ENCODE measurements at places on chromosomes 12 and 14.

- DNase-seq: no peak
These were observed 10.9 kb upstream of the AKAP6 start for GRCh38 chr14:32318087-32318795.

GRCh38 chr14:68474741-68475140, 318.1 kb downstream of the ZFP36L1 start:
- DNase-seq: no peak

GRCh38 chr12:83121897-83122622, 435.4 kb downstream of the TMTC2 start:
- no peak for DNase-seq

- DNase-seq: no peak
These were observed 183.8 kb downstream of the FOXA1 start for GRCh38 chr14:37411079-37411735.

DNA sequence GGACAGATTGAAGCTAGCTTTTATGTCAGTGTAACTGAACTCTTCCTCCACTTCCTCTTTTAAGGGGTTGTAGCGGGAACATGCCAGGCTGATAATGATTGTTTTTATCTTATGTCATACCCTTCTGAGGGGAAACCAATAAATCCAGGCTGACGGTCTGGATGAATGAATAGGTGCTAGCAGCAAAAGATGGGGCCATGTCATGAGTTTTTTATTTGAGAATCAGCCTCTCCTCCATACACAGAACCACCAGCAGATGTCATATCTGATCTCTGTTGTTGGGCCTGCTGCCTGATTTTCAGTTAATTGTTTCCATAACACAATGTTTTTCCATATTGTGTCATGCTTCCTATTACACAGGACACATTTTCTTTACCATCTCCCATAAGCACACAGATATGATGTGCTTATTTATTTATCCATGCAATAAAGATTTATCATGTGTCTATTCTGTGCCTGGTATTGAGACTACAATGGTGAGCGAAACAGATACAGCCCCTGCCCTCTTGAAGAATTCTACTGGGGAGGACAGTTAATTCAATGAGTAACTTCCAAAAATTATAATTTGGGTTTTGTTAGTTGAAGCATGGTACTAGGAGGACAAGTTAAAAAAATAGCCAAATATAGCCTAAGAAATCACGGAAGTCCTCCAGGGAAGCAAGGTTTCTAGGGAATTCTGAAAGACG, 33.6 kb upstream of the CRY1 start:
- DNase-seq: peak; percentile 11

GRCh38 chr12:49533331-49533730, 5.5 kb upstream of the KCNH3 start:
- DNase-seq: no peak

DNA sequence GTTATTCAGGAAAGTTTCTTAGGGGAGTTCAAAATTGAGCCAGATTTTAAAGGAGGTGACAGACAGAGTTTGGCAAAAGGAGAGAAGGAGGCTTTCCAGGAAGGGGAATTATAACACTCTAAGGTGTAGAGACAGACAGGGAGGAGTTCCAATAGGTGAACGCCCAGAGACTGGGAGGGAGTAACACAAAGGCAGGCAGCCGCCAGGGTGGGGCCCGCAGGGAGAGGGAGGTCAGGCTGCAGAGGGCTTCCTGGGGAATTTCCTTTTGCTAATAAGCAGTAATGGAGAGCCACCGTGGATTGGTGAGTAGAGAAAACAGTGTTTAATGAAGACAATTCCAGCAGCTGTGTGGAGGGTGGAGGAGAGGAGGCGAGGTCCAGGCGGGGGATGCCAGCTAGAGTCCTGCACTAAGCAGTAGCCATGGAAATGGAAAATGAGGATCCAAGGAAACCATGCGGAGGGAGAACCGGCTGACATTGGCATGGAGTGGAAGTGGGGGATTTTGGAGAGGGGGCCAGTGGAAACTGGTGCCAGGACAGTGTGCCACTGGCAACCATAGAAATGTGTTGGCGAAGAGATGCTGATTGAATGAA, 22.2 kb downstream of the GRIN2B start:
- DNase-seq: no peak

DNA sequence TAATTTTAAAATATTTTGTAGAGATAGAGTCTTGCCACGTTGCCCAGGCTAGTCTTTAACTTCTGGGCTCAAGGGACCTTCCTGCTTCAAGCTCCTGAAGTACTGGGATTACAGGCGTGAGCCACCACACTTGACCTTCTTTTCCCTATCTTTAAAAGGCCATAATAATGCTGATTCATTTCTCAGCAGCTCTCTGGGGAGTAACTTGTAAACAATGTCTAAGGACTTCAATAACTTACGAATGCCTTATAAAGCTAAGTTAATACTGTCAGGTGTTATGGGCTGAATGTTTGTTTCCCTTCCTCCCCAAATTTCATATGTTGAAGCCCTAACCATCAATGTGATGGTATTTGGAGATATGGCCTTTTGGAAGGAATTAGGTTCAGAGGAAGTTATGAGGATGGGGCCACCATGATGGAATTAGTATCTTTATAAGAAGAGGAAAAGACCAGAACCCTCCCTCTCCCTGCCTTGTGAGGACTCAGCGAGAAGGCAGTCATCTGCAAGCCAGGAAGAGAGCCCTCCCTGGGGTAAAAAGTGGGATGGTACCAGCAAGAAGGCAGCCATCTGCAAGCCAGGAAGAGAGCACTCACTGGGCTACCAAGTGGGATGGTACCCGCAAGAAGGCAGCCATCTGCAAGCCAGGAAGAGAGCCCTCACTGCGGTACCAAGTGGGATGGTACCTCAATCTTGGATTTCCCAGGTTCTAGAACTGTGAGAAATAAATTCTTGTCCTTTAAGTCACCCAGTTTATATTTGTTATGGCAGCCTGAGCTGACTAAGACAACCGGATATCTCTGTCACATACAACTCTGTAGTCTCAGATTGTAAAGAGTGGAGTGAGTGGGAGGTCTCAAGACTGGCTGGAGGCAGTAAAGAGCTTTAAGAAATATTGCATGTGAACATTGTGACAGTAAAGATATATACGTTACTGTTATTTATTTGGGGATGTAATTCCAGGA, 16.3 kb upstream of the YBX3 start:
- no peak for DNase-seq

- DNase-seq: no peak
These were observed 203.3 kb upstream of the KRR1 start for GRCh38 chr12:75714462-75715322.

DNA sequence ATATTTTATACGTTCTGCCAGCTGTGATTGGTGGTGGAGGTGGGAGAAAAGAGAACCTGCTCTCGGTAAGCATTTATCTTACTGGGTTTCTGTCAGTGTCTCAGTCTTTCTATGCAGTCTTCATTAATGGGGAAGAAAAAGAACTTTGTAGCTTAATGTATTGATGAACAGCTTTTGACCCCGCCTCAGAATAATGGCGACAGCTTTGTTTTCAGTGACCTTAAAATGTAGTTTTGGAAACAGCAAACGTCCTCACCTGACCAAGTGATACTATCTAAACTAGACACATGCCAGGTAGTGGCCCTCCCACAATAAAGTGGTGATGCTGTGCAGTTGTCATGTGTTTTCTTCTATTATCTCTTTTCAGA, 1.4 kb downstream of the DACT1 start:
- DNase-seq: no peak

GRCh38 chr12:19683178-19683927, 244.1 kb downstream of the AEBP2 start:
- no peak for DNase-seq

DNA sequence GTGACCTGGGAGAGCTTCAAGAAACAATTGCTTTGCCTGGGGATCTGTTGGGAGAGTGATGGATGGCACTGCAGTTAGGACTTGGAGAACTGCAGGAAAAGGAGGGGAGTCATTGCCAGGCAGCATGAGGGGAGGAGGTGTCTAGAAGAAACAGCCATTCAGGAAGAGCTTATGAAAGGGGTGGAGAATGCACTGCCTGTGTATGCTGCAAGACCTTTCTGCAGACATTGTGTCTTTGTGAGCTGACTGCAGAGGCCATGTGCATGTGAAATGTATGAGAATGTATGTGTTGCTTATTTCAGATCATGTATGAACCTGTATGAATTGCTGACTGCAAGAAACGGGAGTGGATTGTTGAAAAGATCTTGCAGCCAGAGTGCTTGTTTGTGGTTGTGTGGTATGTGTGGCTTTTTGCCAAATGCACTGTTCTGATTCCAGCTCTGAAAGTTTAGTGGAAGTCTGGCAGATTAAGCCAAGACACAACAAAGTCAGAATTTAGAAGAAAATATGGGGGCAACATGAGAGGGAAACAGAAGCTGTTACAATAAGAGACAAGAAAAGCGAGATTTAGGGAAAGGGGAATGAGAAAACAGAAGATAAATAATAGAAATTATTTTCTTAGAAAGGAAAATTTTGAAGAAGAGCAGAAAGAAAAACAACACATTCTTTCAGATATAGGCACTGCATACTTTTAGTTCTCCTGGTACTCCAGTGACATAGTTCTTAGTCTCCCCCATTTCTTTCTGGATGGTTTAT, 9.8 kb upstream of the RIMKLB start:
- peak; percentile 77 for DNase-seq

DNA sequence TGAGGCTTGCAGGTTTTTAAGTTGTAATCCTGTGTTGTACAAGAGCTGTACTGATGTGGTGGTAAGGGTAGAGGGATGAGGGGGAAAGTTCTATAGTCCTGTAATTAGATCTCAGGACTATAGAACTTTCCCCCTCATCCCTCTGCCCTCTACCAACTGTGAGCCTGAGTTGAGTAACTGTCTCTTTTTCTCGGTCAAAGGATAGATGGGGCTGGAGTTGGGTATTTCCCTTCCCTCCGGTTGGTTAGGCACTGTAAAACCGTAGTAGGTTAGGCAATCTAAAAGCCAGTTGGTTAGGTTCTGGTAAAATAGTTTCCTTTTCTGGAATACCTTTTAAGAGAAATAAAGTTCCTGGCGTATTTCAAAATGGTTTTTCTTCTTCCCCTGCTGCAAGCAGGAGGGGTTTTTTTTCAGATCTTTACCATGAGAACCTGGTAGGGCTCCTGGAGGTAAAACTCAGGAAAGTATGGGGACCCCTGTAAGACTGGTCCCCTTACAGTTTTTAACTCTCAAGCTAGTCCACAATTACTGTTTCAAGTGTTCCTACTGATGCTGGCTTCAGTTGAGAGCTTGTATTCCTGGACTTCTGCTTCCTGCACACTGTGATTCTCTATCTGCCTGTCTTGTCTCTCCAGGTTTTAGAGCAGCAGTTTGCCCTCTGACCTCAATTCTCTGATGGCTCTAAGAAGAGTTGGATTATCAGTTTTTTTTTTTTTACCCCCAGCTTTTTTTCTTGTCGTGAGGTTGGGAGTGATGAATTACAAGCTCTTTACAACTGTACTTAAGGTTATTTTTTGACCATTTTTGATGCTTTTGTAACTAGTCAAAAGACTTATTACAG, 58.7 kb downstream of the FUT8 start:
- DNase-seq: no peak

- peak; percentile 13 for DNase-seq
These were observed 8.5 kb upstream of the SYNJ2BP start for GRCh38 chr14:70425354-70425753.

DNA sequence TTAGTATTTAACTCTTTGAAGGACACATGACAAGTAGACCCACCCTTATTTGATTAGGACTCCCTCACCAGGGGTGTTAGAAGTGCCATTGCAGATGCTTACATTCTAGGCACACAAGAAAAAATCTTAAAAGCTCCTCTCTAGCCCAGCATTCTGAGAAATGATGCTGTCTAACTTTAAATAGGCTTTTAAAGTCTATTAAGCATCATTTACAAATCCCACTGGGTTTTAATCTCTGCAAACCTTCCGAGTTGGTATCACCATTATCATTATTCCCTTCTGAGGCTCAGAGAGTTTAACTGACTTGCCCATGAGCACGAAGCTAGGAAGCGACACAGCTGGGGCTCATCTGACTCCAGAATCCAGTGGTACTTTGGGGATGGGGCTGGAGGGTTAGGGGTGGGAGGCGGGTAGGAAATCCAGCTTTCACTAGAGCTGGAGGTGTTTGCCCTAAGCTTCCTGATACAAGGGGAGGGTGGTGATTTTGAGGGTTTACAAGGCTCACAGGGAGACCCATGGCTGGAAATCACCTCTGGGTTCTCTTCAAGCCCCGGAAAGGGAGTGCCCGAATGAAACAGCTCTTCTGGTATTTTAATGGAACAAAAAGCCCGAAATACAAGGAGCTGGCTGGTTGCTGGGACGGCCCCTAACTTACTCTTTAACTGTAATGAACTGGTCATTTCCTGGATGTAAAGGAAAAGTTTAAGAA, 109.2 kb upstream of the FUT8 start:
- peak; percentile 42 for DNase-seq

- no peak for DNase-seq
These were observed 33.6 kb downstream of the EID3 start for GRCh38 chr12:104337030-104337558.

DNA sequence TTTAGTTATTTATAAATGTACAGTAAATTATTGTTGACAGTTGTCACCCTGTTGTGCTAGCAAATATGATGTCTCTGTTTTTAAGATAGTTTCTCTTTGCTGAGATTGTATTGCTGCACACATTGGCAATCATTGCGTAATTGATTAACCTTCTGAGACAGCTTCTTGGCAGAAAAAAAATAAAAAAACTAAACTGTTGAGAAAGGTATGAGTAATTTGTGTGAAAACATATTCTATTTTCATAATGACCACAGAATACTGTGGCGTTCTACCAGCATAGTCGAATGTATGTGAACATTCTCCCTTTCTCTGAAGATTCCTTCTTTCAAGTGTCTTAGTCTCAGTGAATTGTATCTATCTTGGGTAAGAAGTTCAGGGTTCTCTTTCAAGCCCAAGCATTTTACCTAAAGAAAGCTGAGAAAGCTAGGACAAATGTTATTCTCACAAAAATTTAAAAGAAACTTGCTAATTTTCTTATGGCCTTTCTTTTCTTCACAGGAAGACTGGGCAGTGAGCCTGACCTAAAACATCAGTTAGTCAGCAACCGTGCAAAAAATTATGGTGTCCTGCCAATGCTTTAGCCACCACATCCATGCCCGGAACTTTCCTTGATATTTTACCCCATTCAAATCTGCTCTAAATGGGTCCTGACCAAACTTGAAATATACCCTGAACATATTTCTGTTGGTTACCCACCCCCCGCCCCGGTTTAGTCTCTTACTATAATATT, 69.0 kb upstream of the REP15 start:
- DNase-seq: no peak

DNA sequence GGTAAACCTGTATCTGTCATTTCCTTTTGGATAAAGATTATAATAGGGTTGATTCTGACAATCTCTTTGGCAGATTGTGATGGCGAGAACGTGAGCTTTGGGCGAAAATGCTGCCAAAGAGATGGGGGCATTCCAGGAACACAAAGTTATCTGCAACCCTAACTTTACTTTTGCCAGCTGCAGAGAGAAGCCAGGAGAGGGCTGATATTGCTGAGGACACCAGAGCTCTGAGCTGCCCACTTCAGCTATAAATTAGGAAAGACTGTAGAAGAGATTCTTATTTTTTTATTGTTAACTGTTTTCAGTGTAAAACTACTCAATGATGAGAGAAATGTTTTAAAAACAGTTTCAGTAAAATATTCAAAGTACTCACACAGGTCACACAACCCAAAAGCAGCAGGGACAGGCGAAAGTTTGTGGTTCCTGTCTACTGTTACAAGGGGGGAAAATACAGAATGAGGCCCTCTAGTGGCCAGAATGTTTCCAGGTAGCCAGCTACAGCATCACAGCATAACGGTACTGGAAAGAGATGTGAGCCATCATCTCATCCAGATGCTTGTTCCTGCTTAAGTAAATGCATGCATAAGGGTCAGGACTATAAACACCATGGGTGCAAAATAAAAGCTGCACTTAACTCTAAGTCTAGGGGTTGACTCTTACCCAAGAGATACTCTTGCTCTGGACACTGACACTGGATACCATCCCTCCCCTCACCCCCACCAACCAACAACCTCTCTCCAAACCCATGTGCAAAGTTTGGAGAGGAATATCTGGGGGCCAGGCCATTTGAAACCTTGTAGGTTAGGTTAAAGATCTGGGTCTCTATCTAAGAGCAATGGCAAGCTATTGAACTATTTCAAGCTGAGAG, 498.4 kb downstream of the RMST start:
- peak; percentile 54 for DNase-seq
